ENCODE measurements at places on chromosomes 6 and 20. TPM values are rescaled to one million over a fixed set of nuclear protein-coding genes. Genes with fewer than 3 reads are reported as not detected.

The CDH4 gene
- 1.1 TPM for total RNA-seq

GRCh38 chr6:169943241-169944060 lies 192.0 kb downstream of the ERMARD start:
- H3K27me3 ChIP-seq = no peaks in the 10 kb centered on the region
- no peak overlapping the region for H3K27ac ChIP-seq
- H3K4me1 ChIP-seq = no peaks in the 10 kb centered on the region
- no peak for DNase-seq
- H3K4me3 ChIP-seq = no peak overlapping the region

DNA sequence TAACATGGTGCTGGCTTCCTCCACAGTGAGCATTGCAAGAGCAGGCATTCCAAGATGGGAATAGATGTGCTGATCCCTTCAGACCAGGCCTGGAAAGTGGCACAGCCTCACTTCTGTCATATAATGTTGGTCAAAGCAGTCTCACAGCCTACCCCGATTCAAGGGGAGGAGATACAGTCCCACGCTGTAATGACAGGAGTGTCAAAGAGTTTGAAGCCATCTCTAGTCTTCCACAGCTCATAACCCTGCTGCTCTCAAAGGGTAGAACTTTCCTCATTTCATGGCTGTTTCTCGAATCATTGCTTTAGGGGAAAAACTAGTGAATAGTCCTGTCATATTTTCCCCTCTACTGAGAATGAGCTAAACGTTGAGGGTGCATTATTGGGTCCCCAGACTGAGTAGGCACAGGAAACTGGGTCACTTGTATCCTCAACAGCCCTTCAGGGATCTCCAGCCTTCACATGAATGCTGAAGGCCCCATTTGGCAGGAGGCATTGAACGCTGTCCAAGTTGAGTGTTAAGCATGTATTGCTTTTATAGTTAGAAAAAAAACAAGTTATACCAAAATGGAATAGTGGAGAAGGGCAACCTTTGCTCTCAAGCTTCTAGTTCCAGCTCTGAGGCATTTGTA lies 27.3 kb downstream of the DTD1 start:
- H3K27ac ChIP-seq = no peak overlapping the region
- peak overlapping the region; percentile 19 for H3K4me3 ChIP-seq
- no peaks in the 10 kb centered on the region for H3K27me3 ChIP-seq
- DNase-seq = no peak
- no peaks in the 10 kb centered on the region for H3K36me3 ChIP-seq
- no peaks in the 10 kb centered on the region for H3K4me1 ChIP-seq

- H3K4me3 ChIP-seq = no peak overlapping the region
- H3K4me1 ChIP-seq = no peaks in the 10 kb centered on the region
- no peaks in the 10 kb centered on the region for H3K36me3 ChIP-seq
Observed at GRCh38 chr20:57416296-57417022, 25.3 kb downstream of the RBM38 start.

DNA sequence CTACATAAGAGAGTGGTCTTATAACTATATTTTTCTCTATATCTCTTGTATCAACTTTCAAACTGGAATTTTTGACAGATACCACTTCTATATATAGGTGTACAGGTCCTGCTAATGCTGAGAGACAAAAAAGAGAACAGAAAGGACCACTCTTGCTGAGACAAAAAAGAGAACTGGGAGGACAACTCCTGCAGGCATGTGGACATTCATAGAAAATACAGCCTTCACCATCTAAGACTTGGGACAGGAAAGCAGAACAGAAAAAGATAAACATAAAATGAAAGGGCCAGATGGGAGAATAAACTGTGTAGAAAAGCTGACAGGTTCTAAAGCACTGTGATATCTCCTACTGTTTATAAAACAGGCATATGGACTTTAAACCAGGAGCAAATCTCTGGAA lies 541.0 kb upstream of the ADGRB3 start:
- H3K4me3 ChIP-seq = no peak overlapping the region
- no peak for DNase-seq
- H3K27me3 ChIP-seq = no peaks in the 10 kb centered on the region
- no peak overlapping the region for H3K27ac ChIP-seq

DNA sequence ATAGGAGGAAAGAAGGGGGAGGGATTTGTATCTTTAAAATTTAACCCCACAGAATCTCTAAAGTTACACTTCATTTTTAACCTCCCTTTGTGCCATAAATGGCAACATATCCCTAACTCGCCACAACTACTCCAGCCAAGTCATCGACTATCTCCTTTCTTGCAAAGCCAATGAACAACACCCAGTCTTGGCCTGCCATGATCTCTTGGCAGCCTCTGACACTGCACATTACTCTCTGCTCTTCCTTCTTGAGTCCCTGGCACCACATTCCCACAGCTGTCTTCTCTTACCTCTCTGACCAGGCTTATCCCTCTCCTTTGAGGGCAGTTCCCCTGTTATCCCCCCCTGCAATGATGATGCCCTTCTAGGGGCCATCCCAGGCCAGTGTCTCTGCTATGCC lies 42.5 kb downstream of the MBOAT1 start:
- H3K27ac ChIP-seq = no peak overlapping the region
- H3K27me3 ChIP-seq = no peaks in the 10 kb centered on the region
- H3K4me3 ChIP-seq = no peak overlapping the region
- DNase-seq = no peak
- no peaks in the 10 kb centered on the region for H3K4me1 ChIP-seq
- no peaks in the 10 kb centered on the region for H3K36me3 ChIP-seq

DNA sequence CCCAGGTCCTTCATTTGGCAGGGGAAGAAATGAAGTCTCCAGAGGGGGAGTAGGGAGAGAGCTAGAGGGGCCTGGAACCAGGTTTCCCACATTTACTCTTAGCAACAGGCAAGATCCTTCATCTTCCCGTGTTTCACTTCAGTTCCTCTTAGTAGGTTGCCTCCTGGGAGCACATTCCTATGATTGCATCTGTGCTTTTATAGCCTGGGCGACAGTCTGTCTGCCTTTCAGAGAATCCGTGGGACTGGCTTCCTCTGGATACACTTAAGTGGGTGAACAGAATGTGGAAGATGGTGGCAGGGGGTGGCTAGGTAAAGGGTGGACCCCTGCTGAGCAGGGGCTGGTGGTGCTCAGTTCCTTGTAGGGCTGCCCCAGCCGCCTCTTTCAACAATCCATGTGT lies 33.4 kb downstream of the STK35 start:
- no peaks in the 10 kb centered on the region for H3K36me3 ChIP-seq
- no peak overlapping the region for H3K4me3 ChIP-seq
- H3K27ac ChIP-seq = no peak overlapping the region
- no peak for DNase-seq
- H3K27me3 ChIP-seq = no peaks in the 10 kb centered on the region

GRCh38 chr6:137808191-137808590 lies 58.9 kb upstream of the TNFAIP3 start:
- H3K27me3 ChIP-seq = no peaks in the 10 kb centered on the region
- H3K27ac ChIP-seq = no peak overlapping the region
- DNase-seq = no peak
- H3K36me3 ChIP-seq = no peaks in the 10 kb centered on the region

All from kidney (tissue), 22 donors.